ENCODE measurements at places on chromosomes 16 and 17.

- DNase-seq, result no peak
These were observed at the start of gene DOC2B for GRCh38 chr17:181245-182049. Gene DOC2B (minus strand): TSS chr17:181650. CDS start chr17:181479, 171 bp downstream.

DNA sequence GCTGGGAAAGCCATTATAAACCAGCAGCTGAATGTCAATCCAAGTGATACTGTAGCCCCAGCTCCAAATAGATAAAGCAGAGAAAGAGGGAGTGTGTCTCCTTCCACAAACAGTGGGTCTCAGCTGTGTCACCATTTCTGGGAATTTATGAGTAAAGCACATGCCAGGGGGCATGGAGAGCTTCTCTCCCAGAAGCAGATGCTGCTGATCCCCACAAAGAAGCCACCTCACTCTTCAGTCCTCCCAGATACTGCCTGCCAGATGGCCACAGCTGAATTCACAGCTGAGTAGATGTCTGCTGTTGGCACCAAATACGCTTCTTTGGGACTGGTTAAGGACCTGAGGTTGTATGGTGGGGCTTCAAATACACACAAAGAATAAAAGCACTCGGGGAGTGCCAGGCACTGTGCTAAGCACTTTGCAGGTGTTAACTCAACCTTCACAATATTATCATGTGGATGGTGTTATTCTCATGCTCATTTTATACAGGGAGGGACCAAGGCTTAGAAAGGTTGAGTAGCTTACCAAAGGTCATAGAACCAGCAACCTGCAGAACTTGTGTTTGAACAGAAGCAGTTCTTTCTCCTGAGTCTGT, 298.3 kb downstream of the CDH11 start:
- DNase-seq, result no peak

GRCh38 chr16:64397042-64397441, 724.8 kb downstream of the CDH11 start:
- DNase-seq, result no peak

DNA sequence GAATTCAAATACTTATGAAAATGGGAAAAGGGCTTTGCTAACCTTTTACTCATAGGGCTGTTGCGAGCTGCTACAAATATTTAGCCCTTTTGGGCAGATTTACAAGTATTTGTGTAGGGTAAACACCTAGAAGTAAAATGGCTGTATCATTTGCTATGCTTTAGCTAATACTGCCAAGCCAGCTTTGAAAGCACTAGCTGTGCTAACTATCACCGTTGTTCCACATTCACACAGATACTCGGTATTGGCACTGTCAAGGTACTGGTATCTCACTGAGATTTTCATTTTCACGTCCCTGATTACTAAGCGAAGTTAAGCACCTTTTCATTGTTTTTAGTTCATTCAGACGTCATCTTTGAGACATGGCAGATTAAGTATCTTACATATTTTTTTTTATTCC, 84.8 kb downstream of the GLG1 start:
- no peak for DNase-seq

DNA sequence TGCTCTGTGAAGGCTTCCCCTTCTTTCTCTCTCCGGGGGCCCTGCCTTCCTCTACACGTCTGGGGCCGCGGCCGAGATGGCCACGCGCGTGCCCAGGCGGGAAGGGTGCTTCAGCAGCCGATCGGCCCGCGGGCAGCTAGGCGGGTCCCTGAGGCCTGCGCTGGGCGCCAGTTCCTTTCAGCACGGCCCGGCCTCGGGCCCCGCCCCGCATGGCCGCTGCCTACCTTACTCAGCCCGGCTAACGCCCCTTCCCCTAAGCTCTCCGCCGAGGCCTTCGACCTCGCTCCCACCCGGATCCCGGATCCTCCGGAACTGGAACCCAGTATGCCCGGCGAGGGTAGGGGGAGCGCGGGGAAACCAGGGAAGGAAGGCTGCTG, 335 bp downstream of the TMEM11 start:
- no peak for DNase-seq

- DNase-seq, result no peak
These were observed 219.6 kb upstream of the N4BP1 start for GRCh38 chr16:48829336-48830310.

DNA sequence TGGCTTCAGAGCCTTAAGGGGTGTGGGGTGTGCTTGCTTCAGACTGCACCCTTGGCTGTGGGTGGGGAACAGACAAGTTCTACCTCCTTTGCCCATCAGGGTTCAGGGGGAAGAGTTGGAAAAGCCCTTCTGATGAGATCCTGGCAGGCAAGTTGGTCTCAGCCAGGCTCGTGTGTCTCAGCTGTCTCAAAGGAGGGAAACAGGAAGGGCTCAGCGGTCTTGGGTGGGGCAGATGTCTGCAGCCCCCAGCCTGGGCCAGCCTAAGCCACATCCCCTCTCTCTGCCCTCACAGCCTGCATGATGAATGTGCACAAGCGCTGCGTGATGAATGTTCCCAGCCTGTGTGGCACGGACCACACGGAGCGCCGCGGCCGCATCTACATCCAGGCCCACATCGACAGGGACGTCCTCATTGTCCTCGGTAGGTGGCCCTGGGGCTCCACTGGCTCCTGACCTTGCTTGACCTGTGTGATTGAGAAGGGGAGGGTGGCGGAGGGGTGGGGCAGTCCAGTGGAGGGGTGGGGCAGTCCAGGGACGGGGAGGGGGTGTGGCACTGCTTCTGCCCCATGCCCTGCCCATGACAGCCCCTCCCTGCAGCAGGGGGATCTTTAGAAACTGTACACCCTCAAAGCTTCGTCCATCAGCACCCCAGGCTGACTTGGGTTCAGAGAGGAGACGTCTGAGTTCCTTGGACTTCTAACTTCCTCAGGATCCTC, 199.5 kb downstream of the PRKCB start:
- no peak for DNase-seq

Data from activated CD4-positive, CD25-positive, alpha-beta regulatory T cell (primary cell).